Fibroblast of skin of left biceps (primary cell): ENCODE measurements at places on chromosomes 6 and 20.
A peak's percentile ranks its signal among the peaks of the same experiment; 100 is the strongest.

- no peak for DNase-seq
Measured at GRCh38 chr20:63979557-63980316, at the start of gene SAMD10. TSS of gene SAMD10 (minus strand) at chr20:63979642. CDS start at chr20:63979467, 175 bp downstream.

- DNase-seq, result no peak
Measured at GRCh38 chr6:142695016-142695415, 250.0 kb downstream of the HIVEP2 start.

DNA sequence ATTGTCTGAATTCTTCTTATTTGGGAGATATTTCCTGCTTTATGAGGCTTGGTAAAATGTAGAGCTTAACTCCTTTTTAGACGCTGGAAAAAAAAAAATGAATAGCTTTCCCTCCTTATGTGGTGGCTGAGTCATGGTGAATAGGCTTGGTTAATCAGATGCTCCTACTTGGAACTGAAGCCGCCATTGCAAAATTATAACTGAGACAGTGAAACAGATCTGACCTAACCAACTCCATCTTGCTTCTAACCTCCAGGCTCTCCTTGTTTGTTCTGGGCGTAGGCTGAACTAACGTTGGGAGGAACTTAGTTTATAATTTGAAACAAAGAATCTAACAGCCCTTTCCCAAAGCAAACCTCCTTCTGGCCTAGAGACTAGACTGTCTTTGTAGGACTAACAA, 43.2 kb upstream of the PLCB4 start:
- DNase-seq, result peak; percentile 47

DNA sequence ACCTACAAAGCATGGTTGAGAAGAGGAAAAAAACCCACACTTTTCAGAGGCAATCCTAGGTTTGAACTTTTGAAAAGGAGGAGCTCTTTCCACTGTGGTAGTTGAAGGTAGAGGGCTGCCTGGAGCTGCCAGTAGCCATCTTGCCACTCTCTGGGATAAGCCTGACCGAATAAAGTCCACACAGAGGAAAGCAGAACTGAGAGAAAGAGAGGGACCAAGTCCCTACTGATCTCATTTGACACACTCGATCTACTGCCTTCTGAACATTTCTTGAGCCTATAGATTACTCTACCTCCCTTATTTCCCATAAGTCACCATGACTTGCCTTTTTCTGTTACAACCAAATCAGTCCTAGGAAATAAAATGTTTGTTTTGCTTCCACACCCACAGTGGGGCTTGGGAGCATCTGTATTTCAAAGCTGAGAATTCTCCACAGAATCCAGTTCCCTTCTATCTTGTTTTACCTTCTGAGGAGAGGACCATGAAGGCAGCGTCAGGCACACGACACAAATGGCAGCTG, 147.0 kb upstream of the PTPRK start:
- DNase-seq, result no peak

- no peak for DNase-seq
Measured at GRCh38 chr6:135974426-135974825, 122.9 kb downstream of the PDE7B start.

DNA sequence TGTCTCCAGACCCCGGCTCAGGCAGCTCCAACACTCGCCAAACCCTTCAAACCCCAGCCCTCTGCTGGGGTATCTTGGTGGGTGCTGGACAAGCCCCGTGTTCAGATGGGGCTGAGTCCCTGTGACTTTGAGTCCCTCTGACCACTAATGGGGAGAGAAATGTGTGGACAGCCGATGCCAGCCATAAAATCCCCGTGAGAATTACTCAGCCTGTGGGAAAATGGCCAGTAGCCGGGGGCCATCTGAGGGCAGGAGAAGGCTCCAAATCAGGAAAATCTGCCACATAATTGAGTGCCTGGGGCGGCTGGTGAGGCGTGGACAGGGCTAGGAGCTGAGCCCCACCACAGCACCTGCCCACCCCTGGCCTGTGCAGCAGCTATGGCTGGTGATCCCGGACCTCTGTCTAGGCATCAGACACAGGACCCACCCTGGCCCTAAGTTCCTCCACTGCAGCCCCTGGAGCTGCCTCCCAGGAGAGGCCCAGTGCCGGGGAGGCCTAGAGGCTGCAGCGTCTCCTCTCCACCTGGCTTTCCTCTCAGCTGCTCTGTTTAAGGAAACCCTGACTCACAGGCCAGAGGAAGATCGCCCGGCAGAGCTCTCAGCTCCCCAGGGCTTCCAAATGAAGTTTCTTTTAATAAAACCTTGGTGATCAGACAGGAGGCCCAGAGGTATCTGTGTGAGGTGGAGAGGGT, 53.7 kb upstream of the SLCO4A1 start:
- no peak for DNase-seq

GRCh38 chr6:111563581-111563980, 42.1 kb downstream of the TRAF3IP2 start:
- no peak for DNase-seq

DNA sequence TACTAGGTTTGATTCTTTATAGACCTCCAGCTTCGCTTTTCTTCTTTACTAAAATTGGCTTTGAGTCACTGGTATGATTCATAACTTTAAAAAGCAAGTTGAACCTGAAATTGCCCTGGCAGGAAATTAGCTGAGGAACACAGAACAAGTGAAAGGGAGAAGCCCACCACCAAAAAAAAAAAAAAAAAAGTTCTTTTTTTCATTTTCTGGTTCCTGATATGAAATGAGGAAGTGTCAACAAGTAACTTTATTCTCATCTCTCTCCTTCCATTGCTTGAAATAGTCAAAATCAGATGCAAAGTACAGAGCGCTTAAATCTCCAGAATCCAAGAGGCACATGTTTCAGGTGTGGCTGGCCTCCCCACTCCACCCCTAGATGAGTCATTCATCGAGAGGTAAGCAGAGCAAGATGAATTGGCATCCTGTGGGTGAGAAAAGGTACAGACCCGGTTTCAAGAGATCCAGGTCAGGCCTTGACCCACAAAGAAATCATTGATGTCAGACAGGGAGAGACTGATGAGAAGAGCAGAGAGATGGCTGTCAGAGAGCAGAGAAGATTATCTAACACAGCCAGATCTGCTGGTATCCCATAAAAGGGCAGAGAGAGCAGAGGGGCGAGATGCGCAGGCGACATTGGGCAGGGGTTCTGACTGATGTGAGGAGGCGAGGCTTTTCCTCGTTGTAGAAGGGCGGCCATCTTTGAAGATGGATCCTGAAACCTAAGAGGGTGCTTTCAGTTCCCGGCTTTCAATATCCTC, 54.8 kb upstream of the MBOAT1 start:
- DNase-seq, result no peak

DNA sequence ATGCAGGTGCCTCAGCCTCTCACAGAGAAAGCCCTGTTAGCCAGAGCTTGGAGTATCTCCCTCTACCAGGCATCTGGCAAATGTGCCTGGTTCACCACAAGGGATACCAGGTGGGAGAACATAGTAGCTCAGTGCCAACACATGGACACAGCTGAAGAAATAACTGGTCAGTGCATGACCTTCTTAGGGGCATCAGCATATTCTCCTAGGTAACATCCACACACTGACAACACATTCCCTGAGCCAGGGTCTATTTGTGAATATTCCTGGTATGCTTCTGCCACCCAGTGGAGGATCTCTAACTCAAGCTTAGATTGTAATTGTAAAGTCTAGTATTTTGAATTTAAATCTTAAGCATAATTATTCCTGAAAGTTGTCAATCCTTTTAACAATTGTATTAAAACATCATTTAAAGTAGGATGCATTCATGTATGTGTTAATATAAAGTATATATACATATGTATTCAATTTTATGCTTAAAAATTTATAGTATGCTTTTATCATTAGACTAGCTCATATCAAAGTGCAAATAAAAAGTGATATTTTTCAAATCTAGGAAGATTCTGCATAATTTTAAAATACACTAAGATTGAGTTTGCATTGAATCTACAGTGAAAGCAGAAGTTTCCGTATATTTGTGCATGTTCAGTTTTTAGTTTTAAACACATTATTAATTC, 45.3 kb upstream of the COL21A1 start:
- DNase-seq, result no peak

- no peak for DNase-seq
Measured at GRCh38 chr6:154039231-154039842, at the start of gene OPRM1. TSS of gene OPRM1 (plus strand) at chr6:154039240. CDS start at chr6:154039545, 305 bp downstream.

GRCh38 chr20:5433352-5433751, 116.6 kb upstream of the PROKR2 start:
- no peak for DNase-seq

- DNase-seq, result no peak
Measured at GRCh38 chr20:56929606-56930005, 300.5 kb downstream of the TFAP2C start.

- DNase-seq, result no peak
Measured at GRCh38 chr6:99589290-99589672, 17.4 kb upstream of the PRDM13 start.

GRCh38 chr6:107866606-107867301, 42.6 kb upstream of the SCML4 start:
- DNase-seq, result no peak

DNA sequence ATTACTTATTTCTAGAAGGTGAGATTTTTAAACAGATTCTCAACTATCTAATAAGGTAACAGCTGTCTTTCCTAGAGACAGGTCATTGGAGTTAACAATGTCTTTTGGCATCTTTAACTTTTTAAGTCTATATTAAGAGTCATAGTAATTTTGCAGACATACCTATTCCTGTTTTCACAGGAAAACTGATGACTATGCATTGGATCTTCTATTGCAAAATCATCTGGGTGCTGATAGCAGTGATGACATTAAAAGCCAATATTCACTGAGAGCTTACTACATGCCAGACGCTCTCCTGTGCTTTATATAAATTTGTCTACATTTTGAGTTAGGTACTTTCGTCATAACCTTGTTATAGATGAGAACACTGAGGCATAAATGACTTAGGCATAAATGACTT, 462.4 kb upstream of the MARCKS start:
- no peak for DNase-seq

DNA sequence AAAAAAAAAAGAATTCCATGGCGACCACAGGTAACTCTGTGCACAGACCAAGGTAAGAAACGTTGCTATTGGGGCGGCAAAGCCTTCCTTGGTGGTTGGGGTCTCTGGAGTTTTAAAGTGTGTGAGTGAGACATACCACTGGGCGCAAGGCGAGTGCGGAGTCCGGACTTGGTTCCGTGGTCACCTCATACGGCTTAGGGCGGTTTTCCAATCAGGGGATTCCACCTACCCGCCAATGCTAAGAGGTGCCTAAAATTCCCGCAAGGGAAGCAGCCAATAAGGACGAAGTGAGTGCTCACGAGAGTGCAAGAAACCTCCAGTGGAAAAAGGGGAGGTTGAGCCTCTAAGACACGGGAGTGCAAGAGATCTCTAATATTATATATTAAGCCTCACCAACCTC, 68.6 kb upstream of the PRSS16 start:
- DNase-seq, result no peak

DNA sequence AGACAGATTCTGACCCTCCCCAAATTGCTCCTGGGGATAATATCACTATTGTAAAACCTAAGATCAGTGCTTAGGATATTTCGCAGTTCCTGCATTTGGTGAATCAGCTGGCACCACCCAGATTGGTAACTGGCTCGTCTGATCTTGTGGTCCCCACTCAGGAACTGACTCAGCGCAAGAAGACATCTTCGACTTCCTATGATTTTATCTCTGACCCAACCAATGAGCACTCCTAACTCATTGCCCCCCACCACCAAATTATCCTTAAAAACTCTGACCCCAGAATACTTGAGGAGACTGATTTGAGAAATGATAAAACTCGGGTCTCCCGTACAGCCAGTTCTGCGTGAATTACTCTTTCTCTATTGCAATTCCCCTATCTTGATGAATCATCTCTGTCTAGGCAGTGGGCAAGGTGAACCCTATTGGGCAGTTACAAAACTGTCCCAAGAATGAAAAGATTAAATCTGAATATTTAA, 55.7 kb upstream of the PRND start:
- no peak for DNase-seq

DNA sequence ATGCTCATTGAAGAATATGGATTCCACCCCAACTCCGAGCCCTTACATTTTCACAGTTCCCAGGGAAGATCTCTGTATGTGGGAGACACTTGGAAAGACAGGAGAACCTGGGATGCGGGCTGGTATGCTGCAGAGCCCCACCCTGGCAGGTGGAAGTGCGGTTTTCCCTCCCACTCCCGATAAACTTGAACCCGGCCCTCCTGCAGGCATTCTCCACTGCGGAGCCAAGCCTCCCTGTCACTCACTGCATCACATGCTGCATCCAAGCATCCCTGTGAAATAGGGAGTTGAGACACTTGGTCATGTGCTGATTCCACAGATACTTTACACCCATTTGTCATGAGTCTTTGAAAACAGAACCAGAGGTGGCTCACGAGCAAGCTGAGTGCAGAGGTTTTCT, 35.4 kb downstream of the TMEM242 start:
- DNase-seq, result no peak

GRCh38 chr20:17794400-17794799, 94.6 kb downstream of the BANF2 start:
- DNase-seq, result no peak

- no peak for DNase-seq
Measured at GRCh38 chr6:13581700-13582229, 7.4 kb downstream of the SIRT5 start.

- DNase-seq, result no peak
Measured at GRCh38 chr20:44407402-44408184, 52.1 kb downstream of the HNF4A start.

- no peak for DNase-seq
Measured at GRCh38 chr6:152472325-152472724, 164.8 kb downstream of the SYNE1 start.
